Iris pigment epithelial cell (primary cell): ENCODE measurements at places on chromosomes 3 and 15.

- DNase-seq, result no peak
These were observed 41.7 kb upstream of the B3GNT5 start for GRCh38 chr3:183211352-183211751.

- DNase-seq, result no peak
These were observed 52.4 kb upstream of the RGMA start for GRCh38 chr15:93141371-93141794.

DNA sequence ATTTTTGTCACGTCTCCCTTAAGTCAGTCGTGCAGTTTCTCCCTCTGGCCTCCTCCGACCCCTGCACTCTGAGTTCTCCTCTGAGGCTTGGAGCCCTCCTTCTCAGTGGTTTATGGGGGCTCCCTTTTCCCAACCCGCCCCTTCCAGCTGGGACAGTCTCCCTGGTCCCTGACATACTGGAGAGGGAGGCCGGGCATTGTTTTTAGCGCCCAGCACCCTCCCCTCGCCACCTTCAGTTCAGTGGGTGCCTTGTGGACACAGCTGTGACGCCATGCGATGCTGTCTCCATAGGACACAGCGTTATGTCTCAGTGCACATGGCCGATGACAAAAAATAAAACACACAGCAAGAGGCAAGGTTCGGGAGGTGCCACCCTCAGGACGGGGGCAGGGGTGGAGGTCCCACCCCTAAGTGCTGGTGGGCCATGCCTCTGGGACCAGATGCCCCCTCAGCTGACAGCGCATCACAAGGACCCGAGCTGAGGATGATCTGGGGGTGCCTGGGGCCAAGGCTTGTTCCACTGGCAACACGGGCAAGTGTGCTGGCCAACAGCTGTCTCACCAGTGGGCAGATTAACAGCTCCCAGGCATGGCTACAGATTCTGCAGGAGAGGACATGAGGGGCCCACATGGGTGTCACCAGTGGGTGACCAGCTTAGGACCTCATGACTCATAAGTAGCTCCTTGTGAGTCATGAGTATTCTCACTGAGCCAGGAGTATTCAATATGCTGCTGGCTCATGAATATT lies 81.6 kb downstream of the PLXNA1 start:
- DNase-seq, result peak; percentile 70

- no peak for DNase-seq
These were observed 527.4 kb upstream of the PROK2 start for GRCh38 chr3:72312339-72312738.

GRCh38 chr3:179991883-179992282 lies 44.9 kb downstream of the PEX5L start:
- DNase-seq, result no peak

DNA sequence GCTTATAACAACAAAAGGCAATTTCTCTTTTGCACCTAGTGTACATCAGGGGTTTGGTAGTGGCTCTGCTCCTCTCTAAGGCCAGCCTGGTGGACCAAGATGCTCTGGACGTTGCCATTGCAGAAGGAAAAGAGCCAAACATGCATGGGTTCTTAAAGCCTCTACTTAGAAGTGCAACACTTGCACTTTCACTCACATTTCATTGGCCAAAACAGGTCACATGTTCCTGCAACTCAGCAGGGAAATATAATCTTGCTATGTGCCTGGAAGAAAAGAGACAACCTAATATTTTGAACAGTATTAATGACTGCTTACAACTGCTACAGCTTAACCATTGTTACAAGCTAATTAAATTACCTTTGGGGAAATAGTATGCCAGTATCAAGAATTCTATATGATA lies 182.9 kb downstream of the IL5RA start:
- DNase-seq, result no peak

GRCh38 chr3:179063945-179064560 lies 7.6 kb downstream of the ZMAT3 start:
- peak; percentile 87 for DNase-seq

DNA sequence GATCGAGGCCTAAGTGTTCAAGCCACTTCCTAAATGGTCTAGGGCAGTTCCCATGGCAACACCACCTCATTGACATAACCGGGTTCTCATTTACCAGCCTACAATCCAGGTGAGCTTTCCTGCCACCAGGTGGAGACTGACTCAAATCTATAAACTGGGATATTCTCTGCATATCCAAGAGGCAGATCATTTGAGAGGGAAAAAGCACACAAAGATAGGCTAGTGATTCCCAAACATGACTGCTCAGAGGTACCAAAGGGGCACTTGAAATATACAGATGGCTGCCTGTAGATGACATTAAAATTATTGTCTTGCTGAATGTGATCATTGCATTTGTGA lies 141.3 kb upstream of the PROK2 start:
- no peak for DNase-seq

DNA sequence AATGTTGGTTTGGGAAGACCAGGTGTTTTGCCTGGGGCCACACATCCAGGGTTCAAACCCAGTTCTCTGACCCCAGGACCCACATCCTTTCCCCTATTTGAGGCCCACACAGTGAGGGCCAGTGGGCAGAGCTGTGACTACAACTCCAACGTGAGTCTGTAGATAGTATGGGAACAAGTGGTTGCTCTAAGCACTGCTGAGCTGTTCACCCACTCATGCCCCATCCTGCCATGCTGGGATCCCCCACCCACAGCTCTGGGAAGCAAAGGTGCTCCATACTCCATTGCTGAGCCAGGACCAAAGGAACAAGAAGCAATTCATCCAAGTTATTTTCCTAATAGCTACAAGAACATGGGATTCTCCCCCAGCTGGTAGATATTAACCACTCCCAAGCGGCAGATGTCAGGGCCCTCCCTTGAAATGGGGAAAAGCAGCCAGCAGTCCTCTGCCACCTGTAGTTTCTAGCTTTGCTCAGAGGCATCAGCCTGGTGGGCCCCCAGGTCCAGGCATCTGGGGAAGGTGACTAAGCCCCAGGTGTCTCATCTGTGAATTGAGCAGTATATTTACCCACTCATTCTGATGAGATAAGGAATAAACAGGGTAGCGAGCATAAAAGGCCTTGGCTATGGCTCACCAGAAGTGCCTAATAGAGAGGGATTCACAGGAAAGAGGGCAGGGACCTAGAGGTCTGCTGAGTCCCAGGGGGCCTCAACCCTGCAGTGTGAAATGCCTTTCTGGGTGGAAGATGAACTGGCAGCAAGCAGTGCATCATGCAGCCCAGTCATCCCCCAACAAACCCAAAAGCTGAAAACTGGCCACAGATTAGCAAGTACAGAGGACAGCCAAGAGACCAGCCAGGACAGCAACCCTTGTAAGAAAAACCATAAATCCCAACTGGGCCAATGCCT lies 33.4 kb downstream of the POC1A start:
- DNase-seq, result no peak

DNA sequence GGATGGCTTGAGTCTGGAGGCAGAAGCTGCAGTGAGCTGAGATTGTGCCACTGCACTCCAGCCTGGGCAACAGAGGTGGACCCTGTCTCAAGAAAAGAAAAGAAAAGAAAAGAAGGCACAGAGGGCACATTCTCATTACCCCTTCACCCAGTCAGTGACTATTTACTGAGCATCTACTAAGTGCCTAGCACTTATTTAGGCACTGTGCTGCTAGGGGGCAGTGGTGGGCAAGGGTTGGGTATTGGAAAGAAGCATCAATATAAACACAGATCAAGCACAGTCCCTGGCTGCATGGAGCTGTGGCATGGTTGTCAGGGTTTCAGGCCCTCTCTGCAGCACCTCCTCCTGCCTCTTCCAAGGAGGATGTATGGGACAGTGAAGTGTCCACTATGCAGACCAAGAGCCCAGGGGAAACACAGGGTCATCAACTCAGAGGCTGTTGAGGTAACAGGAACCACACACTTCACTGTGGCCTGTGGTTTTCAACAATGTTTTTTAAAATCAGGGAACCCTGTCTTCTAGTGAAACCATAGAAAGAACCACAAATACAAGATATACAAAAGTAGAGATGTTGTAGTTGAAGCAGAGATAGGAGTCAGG lies 138.5 kb downstream of the RAB11A start:
- no peak for DNase-seq

DNA sequence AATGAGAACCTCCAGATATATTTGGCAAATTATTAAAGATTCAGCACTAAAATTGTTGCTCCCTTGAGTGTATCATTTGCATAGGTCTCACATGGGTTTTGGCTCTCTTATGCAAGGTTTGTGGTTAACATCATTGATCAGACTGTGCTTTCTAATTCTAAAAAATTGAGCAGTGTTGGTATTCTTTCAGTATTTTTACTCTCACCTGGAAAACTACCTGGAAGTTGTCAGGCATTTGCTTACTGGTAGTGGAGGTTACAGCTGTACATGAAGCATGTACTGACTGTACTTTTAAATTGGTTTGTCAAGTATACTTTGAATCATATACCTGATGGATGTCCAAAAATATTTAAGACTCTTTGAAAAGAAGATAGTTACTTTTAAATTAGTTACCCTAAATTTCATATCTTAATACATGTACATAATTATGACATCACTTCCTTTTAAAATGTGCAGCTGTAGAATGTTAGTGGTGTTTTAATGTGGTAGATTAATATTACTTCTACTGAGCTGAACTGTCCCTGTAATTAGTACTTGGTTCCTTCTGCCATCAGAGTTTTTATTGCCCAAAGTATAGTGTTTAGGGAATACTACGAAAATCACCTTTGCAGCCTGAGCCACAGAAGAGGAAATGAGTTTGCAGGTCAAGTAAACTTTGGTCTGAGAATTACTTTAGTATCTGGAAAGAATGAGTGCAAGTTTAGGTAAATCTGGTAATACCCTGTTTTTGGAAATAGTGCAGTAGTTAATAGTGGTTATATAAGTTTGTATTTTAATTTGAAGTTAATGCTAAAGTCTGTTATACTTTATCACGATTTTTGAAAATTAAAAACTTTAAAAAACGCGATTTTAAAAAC lies 2.8 kb downstream of the CHD2 start:
- DNase-seq, result no peak

- peak; percentile 41 for DNase-seq
These were observed 95.0 kb upstream of the FNDC3B start for GRCh38 chr3:171944118-171945016.

- DNase-seq, result no peak
These were observed 56.1 kb downstream of the BFSP2 start for GRCh38 chr3:133455960-133456359.

DNA sequence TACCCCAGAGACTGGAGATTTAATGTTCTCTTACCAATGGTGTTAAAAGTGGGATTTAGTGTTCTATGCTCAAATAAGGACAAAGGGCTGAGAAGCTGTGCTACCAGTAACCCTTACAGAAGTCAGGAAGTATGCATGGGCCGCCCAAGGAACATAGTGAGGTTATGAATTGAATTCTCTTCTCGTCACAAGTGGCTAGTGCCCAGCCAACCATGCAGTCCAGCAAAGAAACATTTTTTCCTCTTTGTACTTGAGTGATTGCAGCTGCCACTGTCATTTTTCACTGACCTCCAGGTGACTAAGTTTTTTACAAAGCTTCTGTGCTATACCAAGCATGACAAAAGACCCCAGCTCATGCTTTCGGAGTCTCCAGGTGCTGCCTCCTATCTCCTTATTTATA lies 110.6 kb upstream of the DCBLD2 start:
- DNase-seq, result peak; percentile 47

DNA sequence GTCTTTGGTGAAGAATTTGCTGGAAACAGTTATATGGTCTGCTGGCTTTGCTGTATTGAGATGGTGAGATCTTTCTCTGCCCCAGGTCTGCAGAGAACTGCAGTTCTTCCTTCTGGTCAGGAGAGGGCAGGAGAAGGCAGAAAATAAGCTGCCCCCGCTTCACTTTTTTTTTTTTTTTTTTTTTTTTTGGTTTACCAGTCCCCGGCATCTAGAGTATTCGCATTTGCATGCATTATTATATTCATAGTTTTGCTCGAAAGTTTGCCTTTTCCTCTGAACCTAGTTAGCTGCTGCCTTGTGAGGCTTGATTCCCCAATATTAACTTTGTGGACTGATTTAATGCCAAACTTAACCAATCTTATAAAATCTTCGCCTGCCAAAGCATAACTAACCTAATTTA lies 10.6 kb upstream of the PARL start:
- peak; percentile 57 for DNase-seq

DNA sequence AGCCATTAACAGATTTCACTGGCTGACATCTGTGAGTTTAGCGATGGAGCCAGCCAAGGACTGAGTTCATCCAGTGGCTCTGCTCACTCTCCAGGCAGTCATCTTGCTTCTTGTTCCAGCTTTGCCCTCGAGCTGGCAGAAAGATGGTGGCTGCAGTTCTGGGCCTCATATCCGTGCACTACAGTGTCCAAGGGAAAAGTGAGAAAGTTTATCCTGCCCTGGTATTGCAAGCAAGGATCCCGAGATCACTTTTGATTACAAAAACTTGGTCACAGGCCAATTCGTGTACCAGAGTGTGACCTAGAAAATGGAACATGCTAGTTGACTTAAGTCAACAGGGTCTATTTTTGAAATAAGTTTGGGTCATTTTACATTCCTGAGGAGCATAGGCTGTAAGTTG lies 288.0 kb upstream of the CHRM5 start:
- DNase-seq, result no peak

GRCh38 chr3:51802106-51802703 lies 23.2 kb upstream of the IQCF6 start:
- no peak for DNase-seq

- no peak for DNase-seq
These were observed 106.5 kb upstream of the P2RY1 start for GRCh38 chr3:152728231-152728980.

- DNase-seq, result no peak
These were observed 74.4 kb downstream of the DAPK2 start for GRCh38 chr15:63971904-63972303.

- DNase-seq, result peak; percentile 91
These were observed 588 bp downstream of the MAPK6 start for GRCh38 chr15:52019394-52020220.

GRCh38 chr3:122003112-122003511 lies 18.9 kb downstream of the ILDR1 start:
- DNase-seq, result no peak

GRCh38 chr3:58799271-58799670 lies 132.7 kb upstream of the FAM3D start:
- no peak for DNase-seq

DNA sequence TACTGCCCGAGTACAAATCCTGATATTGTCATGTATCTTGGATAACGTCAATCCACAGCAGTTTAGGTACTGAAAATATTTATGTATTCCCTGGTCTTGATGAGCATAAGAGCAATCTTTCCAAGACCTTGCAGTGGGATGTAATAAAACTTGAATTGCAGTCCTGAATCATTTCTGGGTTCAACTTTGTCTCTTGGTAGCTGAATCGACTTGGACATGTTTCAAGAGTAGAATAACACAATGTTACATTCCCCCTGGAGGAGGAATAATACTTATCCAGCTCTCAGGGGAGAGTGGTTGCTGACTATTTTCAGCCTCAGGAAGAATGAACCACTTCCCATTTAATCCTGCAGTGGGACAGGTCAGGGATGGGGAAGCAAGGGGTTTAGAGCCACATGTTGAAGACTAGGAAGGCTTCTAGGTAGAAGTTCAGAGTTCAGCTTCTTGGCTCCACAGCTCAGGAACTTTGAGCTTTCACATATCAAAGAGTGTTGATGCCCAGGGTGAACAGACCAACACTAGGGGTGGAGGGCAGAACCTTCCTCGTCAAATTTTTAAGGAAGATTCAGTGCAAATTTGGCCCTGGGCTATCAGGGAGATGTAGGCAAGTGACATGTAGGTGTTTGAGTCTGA lies 43.4 kb upstream of the GPD1L start:
- no peak for DNase-seq

GRCh38 chr3:123694366-123695087 lies 109.7 kb upstream of the HACD2 start:
- no peak for DNase-seq

- no peak for DNase-seq
These were observed 258.2 kb upstream of the CFAP20DC start for GRCh38 chr3:59308001-59308400.

GRCh38 chr3:140128217-140128616 lies 193.2 kb downstream of the CLSTN2 start:
- DNase-seq, result no peak
